ENCODE measurements at places on chromosomes 5 and 9.

- no peak for DNase-seq
Observed at GRCh38 chr5:124582561-124582840, 163.9 kb downstream of the ZNF608 start.

- no peak for DNase-seq
Observed at GRCh38 chr9:33232815-33233214, 7.2 kb upstream of the SPINK4 start.

DNA sequence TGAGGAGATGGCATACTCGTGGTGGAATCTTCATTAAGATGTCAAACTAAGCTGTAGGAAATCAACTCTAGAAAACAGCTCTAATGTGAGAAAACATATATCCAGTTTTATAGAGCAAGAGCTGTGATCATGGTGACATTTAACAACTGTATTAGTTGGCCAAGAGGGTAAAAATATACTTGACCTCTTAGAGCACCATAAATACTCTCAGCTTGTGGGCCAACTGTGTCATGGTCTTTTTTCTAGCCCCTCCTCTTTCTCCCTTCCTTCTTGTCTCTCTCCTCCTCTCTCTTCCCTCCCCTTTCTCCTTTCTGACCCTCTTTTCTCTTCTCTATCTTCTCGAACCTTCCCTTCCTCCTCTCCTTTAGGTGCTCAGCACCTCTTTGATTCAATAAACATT lies 54.7 kb downstream of the TMC1 start:
- DNase-seq, result no peak

GRCh38 chr5:56499491-56499890 lies 266.4 kb upstream of the ANKRD55 start:
- no peak for DNase-seq

DNA sequence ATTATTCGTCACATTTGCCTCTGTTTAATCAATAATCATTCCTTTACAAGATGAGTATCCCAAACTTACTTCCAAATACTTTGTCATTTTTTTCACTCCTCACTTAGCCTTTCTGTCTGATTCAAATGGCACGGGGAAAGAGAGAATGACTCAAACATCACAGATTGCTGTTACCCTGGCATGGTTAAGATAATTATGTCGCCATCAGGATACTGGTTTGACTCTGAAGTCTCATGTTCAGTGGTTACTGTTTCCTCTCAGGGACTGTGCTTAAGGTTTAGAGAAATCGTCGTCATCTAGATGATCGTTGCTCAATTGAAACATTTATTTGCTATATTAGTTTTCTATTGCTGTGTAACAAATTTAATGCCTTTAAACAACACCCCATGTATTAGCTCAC lies 45.2 kb upstream of the RAD23B start:
- no peak for DNase-seq

DNA sequence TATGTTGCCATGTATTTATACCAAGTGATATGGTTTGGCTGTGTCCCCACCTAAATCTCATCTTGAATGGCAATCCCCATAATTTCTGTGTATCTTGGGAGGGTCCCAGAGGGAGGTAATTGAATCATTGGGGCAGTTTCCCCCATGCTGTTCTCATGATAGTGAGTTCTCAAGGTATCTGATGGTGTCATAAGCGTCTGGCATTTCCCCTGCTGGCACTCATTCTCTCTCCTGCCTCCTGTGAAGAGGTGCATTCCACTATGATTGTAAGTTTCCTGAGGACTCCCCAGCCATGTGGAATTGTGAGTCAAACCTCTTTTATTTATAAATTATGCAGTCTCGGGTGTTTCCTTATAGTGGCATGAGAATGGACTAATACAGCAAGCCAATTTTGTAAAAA lies 140.8 kb upstream of the ADAMTSL1 start:
- DNase-seq, result no peak

DNA sequence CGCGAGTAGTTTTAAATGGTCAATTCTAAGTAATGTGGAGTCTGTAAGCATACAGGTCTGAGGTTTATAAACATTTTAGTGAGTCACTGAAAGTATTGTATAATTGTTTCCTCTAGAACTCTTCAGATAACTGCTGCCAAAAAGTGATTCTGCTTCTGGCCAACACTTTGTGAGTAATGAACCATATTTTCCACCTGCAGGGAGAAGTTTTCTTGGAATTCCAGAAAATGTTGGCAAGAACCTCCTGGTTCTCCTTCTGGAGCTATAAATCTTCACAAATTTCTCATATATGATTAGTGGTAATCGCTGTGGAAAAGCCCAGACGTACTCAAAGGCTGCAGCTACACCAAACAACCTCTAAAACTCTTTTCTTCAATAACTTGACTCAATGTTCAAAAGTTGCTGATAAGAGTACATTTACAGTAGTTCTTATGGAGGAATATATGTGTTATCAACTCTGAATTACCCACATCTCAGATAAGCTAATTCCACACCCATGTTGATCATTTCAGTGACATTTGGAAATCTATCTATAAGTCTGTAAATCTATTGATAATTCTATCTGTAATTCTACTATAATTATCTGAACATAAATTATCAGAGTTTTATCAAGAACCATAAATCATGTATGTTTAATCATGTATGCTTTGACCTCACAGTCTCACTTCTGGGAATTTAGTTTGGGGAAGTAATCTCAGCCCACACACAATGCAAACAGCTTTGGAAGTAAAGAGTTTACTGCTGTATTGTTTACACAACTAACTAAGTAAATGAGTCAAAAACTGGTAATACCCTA lies 74.1 kb downstream of the FNBP1 start:
- no peak for DNase-seq

DNA sequence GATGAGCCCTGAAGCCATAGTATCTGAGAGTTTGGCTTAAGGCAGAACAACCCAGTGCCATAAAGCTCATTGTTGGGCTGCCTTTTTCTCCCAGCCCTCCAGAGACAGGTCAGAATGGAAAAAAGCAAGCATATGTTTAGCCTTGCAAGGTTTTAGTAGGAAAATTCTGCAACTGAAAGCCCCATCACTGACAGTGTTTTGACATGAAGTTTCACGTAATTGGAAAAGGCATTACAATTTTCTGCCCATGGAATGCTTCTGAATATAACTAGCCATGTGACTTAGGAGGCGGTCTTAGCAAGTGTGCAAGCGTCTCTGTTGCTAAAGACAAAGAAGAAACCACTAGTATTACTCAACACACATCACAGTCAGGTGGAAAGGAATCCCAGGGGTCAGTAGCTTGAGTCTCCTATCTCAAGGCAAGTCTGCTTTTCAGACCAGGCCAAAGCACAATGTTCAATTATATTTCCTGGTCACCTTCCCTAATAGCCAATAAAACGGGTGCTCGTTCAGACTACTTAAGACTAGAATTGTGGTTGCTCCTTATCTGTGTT lies 117.6 kb downstream of the CARTPT start:
- no peak for DNase-seq

DNA sequence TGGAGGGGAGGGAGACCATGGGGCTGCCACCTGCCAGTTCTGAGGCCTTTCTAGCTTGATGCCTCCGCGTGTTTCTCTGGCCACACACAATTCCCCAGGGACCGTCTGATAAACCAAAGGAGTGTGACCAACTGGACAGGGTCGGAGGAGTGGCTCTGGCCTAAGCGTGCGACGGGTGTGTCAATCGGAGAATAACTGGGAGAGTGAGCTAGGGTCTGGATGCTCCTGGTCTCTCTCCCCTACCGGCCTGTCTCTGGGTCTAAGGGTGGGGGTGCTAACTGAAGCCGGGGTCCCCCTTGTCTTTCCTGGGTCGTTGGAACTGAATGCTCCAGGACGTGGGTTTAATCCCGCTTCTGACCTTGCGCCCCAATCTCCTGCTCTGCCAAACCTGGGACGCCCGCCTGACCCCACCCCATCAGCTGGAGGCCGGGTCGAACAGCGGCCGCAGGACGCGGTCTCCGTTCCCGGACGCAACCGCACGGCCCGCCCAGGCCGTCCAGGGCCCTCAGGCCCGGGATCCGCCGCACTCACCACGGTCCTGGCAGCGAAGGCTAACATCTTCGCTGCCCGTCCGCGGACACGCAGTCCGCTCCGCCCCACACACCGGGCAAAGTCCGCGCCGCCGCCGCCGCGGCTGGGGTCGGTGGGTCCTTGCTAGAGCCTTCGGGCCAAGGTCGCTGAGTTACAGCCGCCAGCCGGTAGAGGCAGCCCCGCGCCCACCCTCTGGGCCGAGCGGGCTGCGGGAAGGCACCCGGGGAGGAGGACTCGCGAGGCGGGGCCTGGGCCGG lies 447 bp downstream of the CRAT start:
- DNase-seq, result no peak

DNA sequence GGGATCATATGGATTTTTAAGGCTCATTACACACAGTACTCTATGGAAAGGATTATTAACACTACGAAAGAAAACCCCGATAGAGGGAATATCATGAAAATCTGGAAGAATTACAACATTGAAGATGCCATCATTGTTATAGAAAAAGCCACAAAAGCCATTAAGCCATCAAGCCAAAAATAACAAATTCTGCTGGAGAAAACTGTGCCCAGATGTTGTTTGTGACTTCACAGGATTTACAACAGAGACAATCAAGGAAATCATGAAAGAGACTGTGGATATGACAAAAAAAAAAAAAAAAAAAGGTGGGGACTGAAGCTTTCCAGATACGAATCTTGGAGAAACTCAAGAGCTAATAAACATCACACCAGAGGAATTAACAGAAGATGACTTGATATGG lies 433.8 kb upstream of the CDH6 start:
- no peak for DNase-seq

DNA sequence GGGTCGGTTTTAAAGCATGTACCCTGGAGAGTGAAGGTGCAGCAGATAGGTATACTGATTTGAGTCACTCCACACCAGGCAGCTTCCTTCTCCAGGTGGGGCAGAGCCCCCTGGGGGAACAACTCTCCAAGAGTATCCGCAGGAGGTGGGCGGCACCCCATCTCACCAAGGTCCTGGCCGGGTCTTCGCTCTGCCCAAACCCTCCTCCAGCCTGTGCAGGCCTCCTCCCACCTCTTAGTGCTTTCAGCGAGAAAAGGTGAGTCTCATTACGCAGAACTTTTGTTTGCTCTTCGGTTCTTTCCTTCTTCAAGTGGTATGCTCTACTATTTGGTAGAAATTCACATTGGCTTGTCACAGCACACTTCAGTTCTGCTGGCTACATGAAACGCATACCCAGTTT lies 13.7 kb downstream of the SPACA9 start:
- DNase-seq, result no peak

- no peak for DNase-seq
Observed at GRCh38 chr5:133581918-133582317, 30.4 kb downstream of the FSTL4 start.

DNA sequence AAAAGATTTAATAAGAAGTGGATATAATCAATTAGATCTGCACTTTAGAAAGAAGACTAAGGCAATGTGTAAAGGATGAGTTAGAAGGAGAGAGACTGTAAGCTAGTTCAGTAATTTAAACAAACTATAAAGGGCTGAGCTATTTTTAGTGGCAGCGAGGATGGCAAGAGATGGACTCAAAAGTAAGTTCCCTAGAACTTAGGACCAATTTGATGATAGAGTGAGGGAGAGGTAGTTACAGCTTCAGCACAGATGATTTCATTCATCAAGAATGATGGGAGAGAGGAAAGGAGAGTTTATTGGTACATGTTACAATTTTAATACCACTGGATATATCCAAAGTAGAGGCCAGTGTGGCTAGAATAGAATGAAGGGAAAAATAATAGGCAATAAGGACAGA lies 19.1 kb downstream of the NADK2 start:
- no peak for DNase-seq

- DNase-seq, result no peak
Observed at GRCh38 chr5:74370168-74370567, 270.4 kb downstream of the ENC1 start.

DNA sequence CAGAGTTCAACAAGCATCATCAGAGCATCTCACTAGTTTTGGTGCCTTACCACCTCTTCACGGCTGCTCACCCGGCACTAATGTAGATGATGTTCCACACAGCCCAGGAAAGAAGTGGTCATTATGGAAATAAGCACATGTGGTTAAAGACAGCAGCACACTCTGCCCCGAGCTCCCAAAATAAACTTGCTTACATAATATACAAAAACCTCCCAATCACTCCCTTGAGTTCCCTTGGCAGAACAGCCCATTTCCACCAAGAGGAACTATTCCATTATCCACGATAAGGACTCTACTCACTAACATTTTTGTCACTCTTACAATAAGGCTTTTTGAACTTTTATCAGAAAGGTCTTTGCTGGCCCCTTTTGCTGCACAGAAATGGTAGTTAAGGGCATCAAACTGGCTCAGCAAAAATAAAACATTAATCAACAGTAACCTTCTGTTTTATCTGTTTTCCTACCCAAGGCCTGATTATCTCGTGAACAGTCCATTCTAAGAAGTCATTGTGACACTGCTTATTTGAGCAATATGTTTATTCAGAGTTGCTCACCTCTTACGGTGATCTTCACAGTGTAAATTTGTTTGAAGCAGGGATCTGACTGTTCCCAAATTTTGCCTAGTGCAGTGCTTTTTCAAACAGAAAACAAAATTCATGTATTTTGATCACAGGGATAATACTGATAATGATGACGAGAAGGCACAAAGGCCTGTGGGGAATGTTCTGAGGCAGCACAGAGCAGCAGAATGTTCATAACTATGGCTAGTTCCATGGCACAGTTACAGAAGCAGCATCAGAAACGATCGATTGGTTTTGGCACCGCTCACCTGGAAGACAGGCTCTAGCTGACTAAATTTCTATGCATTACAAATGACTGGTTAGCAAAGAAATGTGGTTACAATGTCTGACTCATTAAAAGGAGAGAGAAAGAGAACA lies 399.8 kb upstream of the PIK3R1 start:
- no peak for DNase-seq

DNA sequence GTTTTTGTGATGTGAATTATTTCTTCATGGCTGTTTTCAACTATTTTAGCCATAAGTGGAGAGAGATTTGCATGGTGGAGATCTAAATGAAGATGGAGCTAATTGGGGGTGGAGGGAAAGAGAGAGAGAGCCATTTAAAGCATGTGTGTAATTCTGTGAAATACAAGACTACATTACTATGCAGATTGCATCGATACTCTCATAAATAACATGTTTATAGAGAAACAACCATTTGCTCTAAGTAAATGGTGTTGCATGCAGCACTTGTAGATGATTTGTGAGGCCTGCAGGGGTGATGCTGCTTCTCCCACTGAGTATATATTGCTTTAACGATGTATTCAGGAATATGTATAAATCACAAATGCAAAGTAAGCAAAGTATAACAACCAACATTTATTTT lies 270.2 kb upstream of the RIOK2 start:
- no peak for DNase-seq

GRCh38 chr9:71706176-71706575 lies 62.1 kb downstream of the CEMIP2 start:
- no peak for DNase-seq

GRCh38 chr5:113150821-113151220 lies 174.2 kb downstream of the DCP2 start:
- no peak for DNase-seq

- DNase-seq, result no peak
Observed at GRCh38 chr5:83281176-83281575, 190.4 kb upstream of the VCAN start.

DNA sequence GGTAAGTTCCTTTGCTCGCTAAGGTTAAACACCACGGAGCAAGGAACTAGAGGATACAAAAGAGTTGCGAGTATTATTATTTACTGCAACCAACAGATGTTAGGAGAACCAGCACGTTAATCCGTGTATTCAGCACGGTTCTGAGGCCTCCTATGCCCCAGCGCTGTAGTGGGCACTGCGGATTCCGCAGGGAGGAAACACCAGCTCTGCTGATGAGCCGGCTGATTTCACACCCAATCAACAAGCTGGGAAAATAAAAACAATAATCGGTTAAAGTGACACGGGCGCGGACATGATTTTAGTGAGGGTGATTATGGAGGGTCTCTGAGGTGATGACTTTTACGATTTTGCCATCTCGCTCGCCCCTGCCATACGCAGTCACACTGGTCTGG lies 702 bp upstream of the PRELID2 start:
- DNase-seq, result no peak

GRCh38 chr9:91824151-91824550 lies 125.9 kb downstream of the ROR2 start:
- DNase-seq, result no peak
